A549 (cell line): ENCODE measurements at places on chromosomes 1 and 21.
A peak's percentile ranks its signal among the peaks of the same experiment; 100 is the strongest.

GRCh38 chr1:109391157-109391556 lies 6.6 kb downstream of the SORT1 start:
- DNase-seq = no peak

DNA sequence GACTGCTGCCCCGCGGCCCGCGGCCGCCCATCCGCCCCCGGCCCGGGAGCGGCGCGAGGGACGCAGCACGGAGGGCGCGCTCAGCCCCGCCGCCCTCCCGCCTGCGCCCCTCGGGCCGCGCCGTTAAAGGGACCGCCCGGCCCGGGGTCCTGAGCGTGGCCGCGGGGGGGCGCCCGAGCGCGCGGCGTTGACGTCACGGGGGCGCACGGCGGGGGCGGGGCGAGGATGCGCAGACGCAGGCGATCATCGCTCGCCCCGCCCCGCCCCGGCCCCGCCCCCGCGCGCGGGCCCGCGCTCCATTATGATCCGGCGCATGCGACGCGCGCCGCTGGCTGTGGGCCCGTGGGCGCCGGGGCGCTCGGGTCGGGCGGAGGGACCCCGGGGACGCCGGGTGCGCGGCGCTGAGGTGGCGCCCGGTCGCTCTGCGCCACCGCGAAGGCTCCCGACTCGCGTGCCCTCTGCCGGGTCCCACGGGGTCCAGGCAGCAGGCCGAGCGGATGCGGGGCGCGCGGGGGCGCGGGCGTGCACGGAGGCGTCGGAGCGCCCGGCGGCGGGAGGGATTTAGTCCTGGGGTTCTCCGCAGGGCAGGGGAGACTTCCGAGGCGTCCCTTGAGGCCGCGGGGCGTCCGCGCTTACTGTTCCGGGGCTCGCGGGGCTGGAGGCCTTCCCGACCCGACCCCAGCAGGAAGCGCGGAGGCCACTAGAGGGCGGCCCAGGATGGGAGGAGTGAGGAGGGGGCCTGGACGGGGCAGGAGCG lies at the start of gene DVL1:
DVL1 (minus strand) TSS at position 163 of the 757 bp plus-strand sequence. CDS start 353 bp downstream, outside the sequence.
- no peak for DNase-seq

- peak; percentile 51 for DNase-seq
These were observed 7.2 kb upstream of the BCL10 start for GRCh38 chr1:85283475-85284199.

GRCh38 chr1:234603221-234604204 lies 6.5 kb downstream of the IRF2BP2 start:
- DNase-seq = peak; percentile 37
